ENCODE measurements at places on chromosomes 3 and 15.

DNA sequence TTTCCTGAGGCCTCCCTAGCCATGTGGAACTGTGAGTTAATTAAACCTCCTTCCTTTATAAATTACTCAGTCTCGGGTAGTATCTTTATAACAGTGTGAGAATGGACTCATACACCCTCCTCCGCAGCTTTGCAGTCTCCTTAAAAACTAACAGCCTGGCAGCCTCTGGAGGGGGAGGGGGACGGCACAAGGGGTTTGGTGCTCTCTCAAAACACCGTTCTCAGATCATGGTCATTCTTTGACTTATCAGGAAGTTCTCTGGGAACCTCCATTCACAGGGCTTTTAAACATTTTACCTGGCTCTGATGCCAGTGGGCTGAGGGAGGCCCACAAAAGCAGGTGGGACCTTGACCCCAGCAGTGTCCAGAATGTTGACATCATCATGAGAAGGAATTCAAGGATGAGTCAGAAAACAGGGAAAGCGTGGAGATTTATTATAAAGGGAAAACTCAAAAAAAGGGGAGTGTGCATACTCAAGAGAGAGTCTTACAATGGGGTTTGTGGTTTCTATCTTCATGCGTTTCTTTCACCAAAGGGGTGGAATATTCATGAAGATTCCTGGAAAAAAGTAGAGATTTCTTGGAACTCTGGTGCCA, 43.9 kb downstream of the ONECUT1 start:
- no peak for DNase-seq

- DNase-seq: no peak
Measured at GRCh38 chr15:90227816-90228772, 5.6 kb downstream of the CIB1 start.

GRCh38 chr15:90015749-90016148, 14.6 kb downstream of the ZNF710 start:
- DNase-seq: no peak

GRCh38 chr3:130459944-130460343, 57.0 kb upstream of the COL6A6 start:
- no peak for DNase-seq

GRCh38 chr3:151203051-151203420, at the start of gene GPR171:
Gene GPR171, minus strand, starts transcription at chr3:151203216. Its CDS starts 3,830 bp downstream, at chr3:151199386.
- no peak for DNase-seq
